ENCODE measurements at places on chromosomes 1 and 21. TPM values are rescaled to one million over a fixed set of nuclear protein-coding genes. Genes with fewer than 3 reads are reported as not detected.

OR2L3 gene
- total RNA-seq = not detected

OR2M7 gene
- not detected for total RNA-seq

CYP4A22 gene
- total RNA-seq = not detected

RUNX1 gene
- 10.3 TPM for total RNA-seq

LCE2C gene
- total RNA-seq = not detected

APCS gene
- total RNA-seq = not detected

NIBAN1 gene
- total RNA-seq = 138 TPM

NPPB gene
- not detected for total RNA-seq

BRWD1 gene
- total RNA-seq = 91.2 TPM

MRPL55 gene
- 66.3 TPM for total RNA-seq

RNU1-4 gene
- under 0.01 TPM for total RNA-seq

NR5A2 gene
- under 0.01 TPM for total RNA-seq

CBS gene
- 52.3 TPM for total RNA-seq

NBPF11 gene
- total RNA-seq = 11.1 TPM

IL24 gene
- total RNA-seq = 5.8 TPM

NR0B2 gene
- not detected for total RNA-seq

C2CD2 gene
- total RNA-seq = 18.5 TPM

ALDH9A1 gene
- total RNA-seq = 48.2 TPM

OR6N1 gene
- not detected for total RNA-seq

CD34 gene
- total RNA-seq = not detected

OLFML3 gene
- under 0.01 TPM for total RNA-seq

EXTL1 gene
- not detected for total RNA-seq

DCLRE1B gene
- 1.0 TPM for total RNA-seq

CD2 gene
- not detected for total RNA-seq

GJC2 gene
- total RNA-seq = 1.4 TPM

All from nasal cavity respiratory epithelium epithelial cell of viscerocranial mucosa (primary cell).